ENCODE measurements at places on chromosomes 12 and 14. TPM values are rescaled to one million over a fixed set of nuclear protein-coding genes. Genes with fewer than 3 reads are reported as not detected.

- no peaks in the 10 kb centered on the region for H3K36me3 ChIP-seq
- peak overlapping the region; percentile 69 for H3K27ac ChIP-seq
- H3K4me1 ChIP-seq, result peaks cover 9% of the 10 kb centered on the region
- no peak overlapping the region for H3K4me3 ChIP-seq
Observed at GRCh38 chr12:1936406-1937320, 18.2 kb upstream of the CACNA2D4 start.

DNA sequence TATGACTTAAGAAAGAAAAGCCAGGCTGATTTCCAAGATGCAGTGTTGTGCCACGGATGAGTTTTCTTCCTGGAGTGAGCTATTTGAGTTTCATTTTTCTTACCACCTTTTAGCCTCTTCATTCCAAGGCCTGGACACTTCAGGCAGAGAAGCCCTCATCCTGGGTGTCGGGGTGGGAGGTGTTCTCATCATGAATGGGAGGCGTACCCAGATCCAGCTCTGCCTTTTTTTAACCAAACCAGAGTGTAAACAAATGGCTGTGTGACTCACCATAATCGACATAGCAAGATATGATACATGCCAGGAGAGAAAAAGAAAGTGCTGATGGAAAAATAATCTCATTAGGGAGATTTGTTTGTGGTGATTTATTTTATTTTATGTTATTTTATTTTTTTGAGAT, 79.9 kb downstream of the ARF6 start:
- no peaks in the 10 kb centered on the region for H3K36me3 ChIP-seq
- H3K4me1 ChIP-seq, result peaks cover 35% of the 10 kb centered on the region
- peak; percentile 56 for DNase-seq

DNA sequence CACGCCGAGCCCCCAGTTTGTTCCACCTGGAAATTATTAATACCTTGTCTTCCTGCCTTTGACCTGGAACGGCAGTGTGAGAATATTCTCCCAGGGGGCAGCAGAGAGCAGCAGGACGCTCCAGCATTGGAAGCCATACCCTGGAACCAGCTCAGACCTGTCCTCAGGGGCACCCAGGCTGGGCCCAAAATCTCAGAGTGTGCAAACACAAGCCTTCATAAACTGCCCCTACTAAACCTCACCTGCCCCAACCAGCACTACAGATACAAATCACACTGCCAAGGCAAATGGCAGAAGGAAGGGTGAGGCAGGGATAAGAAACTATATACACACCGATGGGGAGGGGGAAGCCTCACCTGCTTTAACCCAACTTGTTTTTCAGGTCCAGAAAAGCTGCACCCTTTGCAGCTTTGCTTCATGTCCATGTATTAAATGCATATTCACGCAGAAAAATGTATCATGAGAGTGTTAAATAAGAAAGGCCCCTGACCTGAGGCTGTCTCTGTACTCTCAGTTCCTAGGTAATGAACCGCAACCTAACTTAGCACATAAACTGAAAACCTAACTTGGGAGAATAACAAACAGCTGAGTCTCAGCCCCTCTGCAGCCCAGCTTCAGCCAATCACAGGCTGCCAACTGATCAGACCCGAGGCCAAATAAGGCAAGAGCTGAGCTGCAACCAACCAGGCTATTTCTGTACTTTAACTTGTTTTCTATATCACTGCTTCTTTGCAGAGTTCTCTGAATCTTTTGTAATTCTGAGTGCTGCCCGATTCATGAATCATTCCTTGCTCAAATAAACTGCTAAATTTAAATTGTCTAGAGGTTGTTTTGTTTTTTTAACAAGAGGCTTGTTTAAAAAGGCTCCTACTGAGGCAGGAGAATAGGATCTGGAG, 130.1 kb downstream of the SPTSSA start:
- H3K27me3 ChIP-seq, result no peaks in the 10 kb centered on the region
- no peak overlapping the region for H3K27ac ChIP-seq
- H3K4me3 ChIP-seq, result no peak overlapping the region
- peaks cover 14% of the 10 kb centered on the region for H3K4me1 ChIP-seq
- H3K36me3 ChIP-seq, result no peaks in the 10 kb centered on the region

The CARMIL3 gene
- 1.8 TPM for total RNA-seq

DNA sequence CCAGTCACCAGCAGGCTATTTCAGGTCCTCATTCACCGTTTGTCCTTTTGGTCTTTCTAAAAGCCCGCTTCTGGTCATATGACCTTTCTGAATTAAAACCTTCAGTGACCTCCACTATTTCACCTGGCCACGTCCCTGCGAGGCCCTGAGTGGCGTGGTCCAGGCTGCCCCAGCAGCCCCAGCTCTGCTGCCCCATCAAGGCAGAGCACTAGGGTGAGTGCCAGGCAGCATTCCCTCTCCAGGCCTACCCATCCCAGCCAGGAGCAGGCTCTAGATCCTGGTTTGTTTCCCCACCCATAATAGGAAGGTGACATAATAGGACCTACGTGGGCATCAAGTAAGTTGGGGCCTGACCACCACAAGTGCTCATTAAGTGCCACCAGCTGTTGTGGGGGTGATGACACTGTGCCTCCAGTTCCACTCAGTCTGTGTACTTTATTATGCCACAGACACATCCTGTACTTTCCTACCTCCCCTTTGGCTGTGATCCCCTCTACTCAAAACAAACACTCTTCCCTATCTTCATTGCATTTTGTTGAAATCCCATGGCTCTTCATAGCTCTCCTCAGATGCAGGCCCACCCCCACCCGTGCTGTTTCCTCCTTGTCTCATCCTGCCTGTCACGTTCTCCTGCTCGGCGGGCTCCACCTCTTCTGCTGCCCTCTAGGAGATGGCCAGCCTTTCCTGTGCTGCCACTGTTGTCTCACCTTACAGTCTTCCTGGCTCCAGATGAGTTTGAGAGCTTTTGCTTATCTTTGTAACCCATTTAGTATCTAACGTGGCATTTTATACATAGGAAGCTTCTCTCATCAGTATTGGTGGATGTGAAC, 21.4 kb downstream of the CKB start:
- H3K27me3 ChIP-seq, result no peaks in the 10 kb centered on the region
- H3K36me3 ChIP-seq, result peaks cover 84% of the 10 kb centered on the region
- H3K27ac ChIP-seq, result no peak overlapping the region
- no peak overlapping the region for H3K4me3 ChIP-seq

- H3K36me3 ChIP-seq, result no peaks in the 10 kb centered on the region
- DNase-seq, result no peak
- H3K27ac ChIP-seq, result no peak overlapping the region
- no peaks in the 10 kb centered on the region for H3K4me1 ChIP-seq
- no peak overlapping the region for H3K4me3 ChIP-seq
Observed at GRCh38 chr12:124040737-124041136, 67.7 kb downstream of the ZNF664 start.

DNA sequence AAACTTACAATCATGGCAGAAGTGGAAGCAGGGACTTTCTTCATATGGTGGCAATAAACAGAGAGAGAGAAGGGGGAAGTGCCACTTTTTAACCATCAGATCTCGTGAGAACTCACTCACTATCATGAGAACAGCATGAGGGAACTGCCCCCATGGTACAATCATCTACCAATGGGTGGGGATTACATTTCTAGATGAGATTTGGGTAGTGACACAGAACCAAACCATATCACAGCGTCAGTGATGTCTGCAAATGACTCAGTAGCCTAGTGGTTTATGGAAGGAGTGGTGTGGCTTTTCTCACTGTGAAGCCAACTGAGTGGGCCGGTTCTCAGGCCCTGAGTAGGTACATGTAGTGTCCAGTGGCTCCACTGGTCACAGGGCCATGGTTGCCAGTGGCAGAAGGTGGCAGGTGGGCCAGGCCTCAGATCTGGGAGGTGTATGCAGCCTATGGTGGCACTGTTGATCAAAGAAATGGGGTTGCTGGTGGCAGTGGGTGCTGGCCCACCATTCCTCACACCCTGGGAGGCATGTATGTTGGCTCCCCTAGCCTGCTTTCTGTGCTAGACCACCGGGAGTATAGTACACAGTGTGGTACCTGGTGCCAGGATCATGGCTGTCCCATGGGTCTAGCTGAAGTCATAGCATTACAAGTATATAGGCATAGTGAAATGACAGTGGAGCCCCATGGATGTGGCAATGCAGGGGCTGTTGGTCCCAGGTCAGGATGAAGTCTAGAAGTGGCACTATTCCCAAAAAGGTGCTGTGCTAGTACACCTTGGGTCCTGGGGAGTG, 191.9 kb downstream of the NUBPL start:
- no peaks in the 10 kb centered on the region for H3K27me3 ChIP-seq
- H3K4me3 ChIP-seq, result no peak overlapping the region
- no peaks in the 10 kb centered on the region for H3K36me3 ChIP-seq
- no peaks in the 10 kb centered on the region for H3K4me1 ChIP-seq

The MYF5 gene
- not detected for total RNA-seq

The KITLG gene
- total RNA-seq, result 72.7 TPM

The NPAS3 gene
- total RNA-seq, result 0.69 TPM

The CD69 gene
- total RNA-seq, result 13.9 TPM

The PDE3A gene
- total RNA-seq, result 10.0 TPM

The ARL1 gene
- 84.1 TPM for total RNA-seq

The LBHD2 gene
- not detected for total RNA-seq

DNA sequence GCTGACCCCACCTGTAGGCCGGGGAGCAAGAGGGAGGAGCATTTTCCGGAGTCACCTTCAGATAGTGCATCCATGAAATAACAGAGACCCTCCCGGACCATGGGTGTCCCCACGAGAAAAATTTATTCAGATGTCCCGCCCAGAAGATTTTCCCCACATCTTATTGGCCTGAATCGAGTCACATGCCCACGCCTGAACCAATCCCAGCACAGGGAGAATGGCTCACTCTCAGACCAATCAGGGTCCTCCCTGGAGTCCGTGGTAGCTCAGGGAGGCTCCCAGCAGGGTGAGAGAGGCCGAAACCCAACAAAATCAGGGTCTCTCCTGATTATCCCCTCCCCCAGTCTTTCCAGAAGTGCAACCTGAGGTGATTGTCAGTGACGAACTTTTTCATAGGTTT, 16.4 kb upstream of the NCOR2 start:
- no peak overlapping the region for H3K4me3 ChIP-seq
- no peaks in the 10 kb centered on the region for H3K27me3 ChIP-seq
- no peaks in the 10 kb centered on the region for H3K36me3 ChIP-seq
- H3K4me1 ChIP-seq, result peaks cover 16% of the 10 kb centered on the region

GRCh38 chr14:33569821-33570687, 380.8 kb downstream of the EGLN3 start:
- H3K36me3 ChIP-seq, result no peaks in the 10 kb centered on the region
- H3K27me3 ChIP-seq, result no peaks in the 10 kb centered on the region
- no peak for DNase-seq
- no peak overlapping the region for H3K27ac ChIP-seq
- H3K4me1 ChIP-seq, result no peaks in the 10 kb centered on the region
- no peak overlapping the region for H3K4me3 ChIP-seq

DNA sequence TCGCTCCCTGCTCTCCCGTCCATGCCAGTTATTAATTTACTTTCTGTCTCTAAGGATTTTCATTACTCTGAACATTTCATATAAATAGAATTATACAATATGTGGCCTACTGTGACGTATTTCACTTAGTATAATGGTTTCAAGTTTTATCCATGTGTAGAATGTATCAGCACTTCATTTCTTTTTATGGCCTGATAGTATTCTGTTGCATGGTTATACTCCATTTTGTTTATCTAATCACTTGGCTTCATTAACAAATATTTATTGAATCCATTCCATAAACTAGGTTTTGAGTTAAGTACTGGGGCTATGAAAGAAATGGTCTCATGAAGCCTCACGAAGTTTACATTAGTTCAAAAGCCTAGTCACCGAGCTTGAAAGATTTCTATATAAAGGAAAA, 7.6 kb downstream of the GPR65 start:
- H3K4me3 ChIP-seq, result no peak overlapping the region
- DNase-seq, result no peak
- H3K4me1 ChIP-seq, result peaks cover 3% of the 10 kb centered on the region
- no peaks in the 10 kb centered on the region for H3K36me3 ChIP-seq

DNA sequence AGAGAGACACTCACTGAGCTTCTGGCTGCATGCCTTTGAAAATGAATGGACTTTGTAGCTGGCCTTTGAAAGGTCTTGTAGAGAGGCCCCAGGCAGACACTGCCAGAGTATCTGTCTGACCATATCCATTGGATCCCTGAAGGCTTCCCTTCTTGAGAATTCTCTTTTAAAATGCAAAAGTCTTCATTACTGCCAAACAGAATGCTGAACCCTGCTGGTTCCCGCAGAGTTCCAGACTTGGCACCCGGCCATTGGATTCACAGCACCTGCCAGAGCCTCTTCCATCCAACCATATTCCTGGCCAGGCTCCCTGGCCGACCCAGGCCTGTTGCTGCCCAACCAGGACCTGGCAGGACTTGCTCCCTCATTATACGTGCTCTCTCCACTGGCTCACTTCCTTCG, 182.5 kb downstream of the GXYLT1 start:
- DNase-seq, result peak; percentile 4
- H3K36me3 ChIP-seq, result no peaks in the 10 kb centered on the region
- no peak overlapping the region for H3K27ac ChIP-seq

- no peak for DNase-seq
- no peaks in the 10 kb centered on the region for H3K27me3 ChIP-seq
- no peak overlapping the region for H3K4me3 ChIP-seq
- no peak overlapping the region for H3K27ac ChIP-seq
- H3K36me3 ChIP-seq, result no peaks in the 10 kb centered on the region
Observed at GRCh38 chr12:47120736-47121135, 41.0 kb upstream of the AMIGO2 start.

- no peaks in the 10 kb centered on the region for H3K36me3 ChIP-seq
- no peaks in the 10 kb centered on the region for H3K27me3 ChIP-seq
- no peak overlapping the region for H3K27ac ChIP-seq
Observed at GRCh38 chr14:24673059-24673458, 39.1 kb upstream of the GZMB start.

DNA sequence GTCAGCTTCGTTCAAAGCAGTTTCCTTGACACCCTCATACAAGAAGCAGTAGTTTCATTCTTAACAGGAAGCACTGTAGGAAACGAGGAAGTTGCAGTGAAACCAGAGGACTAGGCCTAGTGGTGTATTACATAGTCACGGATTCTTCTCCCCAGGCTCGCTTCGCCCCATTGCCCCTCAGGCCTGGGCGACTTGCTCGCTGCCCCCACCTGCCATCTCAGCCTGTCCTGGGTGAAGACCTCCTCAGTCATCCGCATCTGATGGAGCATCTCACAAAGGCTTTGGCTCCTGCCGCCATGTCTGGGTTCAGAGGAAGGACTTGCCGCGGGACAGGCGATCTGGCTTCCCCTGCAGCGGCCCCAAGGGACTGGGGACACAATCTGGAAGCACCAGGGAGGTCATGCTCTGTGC, 93.5 kb downstream of the LMNTD1 start:
- no peaks in the 10 kb centered on the region for H3K27me3 ChIP-seq
- no peak for DNase-seq
- H3K4me3 ChIP-seq, result no peak overlapping the region
- no peaks in the 10 kb centered on the region for H3K36me3 ChIP-seq
- no peaks in the 10 kb centered on the region for H3K4me1 ChIP-seq
- no peak overlapping the region for H3K27ac ChIP-seq

- H3K4me1 ChIP-seq, result no peaks in the 10 kb centered on the region
- H3K27ac ChIP-seq, result no peak overlapping the region
- H3K36me3 ChIP-seq, result no peaks in the 10 kb centered on the region
- H3K4me3 ChIP-seq, result no peak overlapping the region
- no peaks in the 10 kb centered on the region for H3K27me3 ChIP-seq
- DNase-seq, result no peak
Observed at GRCh38 chr12:29025937-29026336, 123.1 kb upstream of the FAR2 start.

The ZDHHC22 gene
- not detected for total RNA-seq

GRCh38 chr12:10075451-10075850, 23.3 kb downstream of the CLEC1A start:
- no peaks in the 10 kb centered on the region for H3K27me3 ChIP-seq
- no peak overlapping the region for H3K4me3 ChIP-seq
- no peak for DNase-seq
- H3K27ac ChIP-seq, result no peak overlapping the region
- H3K4me1 ChIP-seq, result no peaks in the 10 kb centered on the region

The SLC41A2 gene
- 16.0 TPM for total RNA-seq

All from upper lobe of left lung (tissue), 6 donors.